ENCODE measurements at places on chromosomes 2 and 18.
A peak's percentile ranks its signal among the peaks of the same experiment; 100 is the strongest.

DNA sequence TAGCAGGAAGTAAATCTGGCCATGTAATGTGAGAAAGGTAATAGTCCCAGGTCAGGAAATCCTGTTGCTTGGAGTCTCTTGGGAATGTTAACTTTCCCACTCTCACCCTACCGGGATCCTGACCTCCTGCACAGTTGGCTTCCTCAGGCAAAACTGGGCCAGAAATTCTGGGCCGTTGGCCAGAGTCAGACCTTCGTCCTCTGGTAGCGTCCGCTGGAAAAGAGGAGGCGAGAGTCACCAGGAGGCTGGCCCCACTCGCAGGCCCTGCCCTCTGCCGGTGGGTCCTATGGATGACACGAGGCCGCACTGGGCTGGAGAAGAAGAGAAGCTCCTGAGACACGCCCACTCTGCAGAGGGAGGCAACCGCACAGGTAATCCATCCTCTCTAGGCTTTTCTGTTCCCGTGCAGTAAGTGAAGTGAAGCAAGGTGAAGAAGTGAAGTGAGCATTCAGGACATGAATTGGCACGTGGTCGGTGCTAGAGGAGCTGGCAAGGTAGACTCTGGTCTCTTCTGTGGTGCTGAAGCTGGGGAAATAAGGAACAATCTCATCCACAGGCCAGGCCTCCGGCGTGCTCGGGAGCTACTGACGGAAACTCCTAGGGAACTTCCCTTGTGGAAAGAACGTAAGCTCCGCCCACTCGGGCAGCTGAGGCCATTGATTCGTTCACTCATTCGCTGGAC lies 182.7 kb upstream of the GLI2 start:
- DNase-seq = peak; percentile 84

GRCh38 chr2:241956521-241957110 lies 87.1 kb downstream of the RTP5 start:
- DNase-seq = no peak

DNA sequence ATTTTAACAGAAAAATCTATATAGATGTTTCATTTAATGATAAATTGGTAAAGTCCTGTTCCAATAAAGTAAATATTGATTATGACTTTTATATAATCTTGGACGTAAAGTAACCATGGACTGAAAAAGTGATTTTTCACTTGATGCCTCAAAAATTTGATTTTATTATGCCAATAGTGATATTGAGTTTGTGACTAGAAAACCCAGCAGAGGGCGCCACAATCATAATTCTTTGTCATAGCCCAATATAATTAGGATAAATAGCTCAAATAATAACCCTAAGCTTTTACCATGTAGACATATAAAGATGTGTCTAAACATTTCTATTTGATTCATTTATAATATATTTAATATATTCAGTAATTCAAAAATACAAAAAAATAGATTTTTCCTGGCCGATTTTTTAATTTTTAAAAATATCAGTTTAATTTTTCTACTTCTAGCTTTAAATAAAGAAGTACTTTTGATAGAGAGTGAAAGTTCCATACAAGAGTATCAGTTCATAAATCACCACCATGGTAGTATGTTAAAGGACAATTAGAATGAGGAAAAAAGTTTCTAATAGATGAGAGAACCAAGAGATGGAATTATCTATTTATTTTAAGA lies 30.7 kb downstream of the CAMKMT start:
- peak; percentile 29 for DNase-seq

- DNase-seq = peak; percentile 79
These were observed 37.1 kb downstream of the ARHGEF4 start for GRCh38 chr2:130873700-130874346.

- DNase-seq = no peak
These were observed 55.1 kb downstream of the ADD2 start for GRCh38 chr2:70712916-70713315.

GRCh38 chr2:29789911-29790485 lies 131.4 kb downstream of the ALK start:
- no peak for DNase-seq

DNA sequence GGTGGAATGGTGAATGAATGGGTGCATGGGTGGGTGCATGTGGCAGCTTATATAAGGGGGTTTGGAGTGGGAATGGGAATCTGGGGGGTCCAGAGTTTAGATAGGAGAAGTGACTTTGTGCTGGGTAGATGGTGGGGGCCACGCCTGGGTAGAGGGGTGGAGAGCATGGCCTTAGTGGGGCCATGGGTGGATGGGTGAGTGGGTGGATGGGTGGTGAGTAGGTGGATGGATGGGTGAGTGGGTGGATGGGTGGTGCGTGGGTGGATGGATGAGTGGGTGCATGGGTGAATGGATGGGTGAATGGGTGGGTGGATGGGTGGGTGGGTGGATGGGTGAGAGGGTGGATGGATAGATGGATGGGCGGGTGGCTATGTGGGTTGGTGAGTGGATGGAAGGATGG lies 53.9 kb downstream of the MYO7B start:
- no peak for DNase-seq

DNA sequence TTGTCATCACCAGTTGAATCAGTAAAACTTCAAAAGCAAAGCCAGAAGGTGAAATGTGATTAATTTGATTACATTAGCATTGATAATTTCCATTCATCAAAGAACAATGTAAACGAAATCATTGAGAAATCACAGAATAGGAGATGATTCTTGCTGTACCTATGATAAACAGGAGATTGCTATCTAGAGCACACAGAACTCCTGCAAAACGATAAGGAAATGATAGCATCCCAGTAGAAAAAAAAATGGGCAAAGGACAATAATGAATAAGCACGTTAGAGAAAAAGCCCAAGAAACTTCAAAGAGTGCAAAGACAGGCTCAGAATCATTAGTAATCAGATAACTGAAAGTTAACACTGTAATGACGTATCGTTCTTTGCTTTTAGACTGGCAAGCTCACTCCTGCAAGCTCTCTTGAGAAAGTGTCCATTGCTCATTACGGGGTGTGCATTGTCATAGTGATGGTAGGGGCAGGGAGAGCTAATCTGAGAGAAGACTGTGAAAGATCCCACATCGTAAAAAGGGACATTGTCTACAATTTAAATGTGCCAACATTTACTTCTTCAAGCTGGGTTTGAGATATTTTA lies 143.6 kb downstream of the SPP2 start:
- no peak for DNase-seq

DNA sequence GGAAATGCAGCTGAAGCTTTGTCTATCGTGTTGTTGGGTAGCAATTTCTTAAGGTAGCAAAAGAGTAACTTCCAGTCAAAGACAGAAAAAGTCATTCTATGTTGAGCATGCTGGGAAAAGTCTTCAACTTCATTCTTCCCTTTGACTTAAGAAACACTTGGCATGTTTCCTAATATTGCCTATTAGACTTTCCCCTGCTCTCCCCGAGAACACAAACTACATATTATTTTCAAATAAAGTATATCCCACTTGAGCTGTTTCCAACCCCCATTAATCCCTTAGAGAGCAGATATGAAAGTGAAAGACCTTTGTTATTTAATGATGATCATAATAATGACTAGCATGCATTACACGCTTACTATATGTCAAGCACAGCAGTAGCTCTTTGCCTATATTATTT lies 136.0 kb upstream of the SPOPL start:
- DNase-seq = no peak

- DNase-seq = no peak
These were observed 118.5 kb downstream of the BAZ2B start for GRCh38 chr2:159497847-159498246.

DNA sequence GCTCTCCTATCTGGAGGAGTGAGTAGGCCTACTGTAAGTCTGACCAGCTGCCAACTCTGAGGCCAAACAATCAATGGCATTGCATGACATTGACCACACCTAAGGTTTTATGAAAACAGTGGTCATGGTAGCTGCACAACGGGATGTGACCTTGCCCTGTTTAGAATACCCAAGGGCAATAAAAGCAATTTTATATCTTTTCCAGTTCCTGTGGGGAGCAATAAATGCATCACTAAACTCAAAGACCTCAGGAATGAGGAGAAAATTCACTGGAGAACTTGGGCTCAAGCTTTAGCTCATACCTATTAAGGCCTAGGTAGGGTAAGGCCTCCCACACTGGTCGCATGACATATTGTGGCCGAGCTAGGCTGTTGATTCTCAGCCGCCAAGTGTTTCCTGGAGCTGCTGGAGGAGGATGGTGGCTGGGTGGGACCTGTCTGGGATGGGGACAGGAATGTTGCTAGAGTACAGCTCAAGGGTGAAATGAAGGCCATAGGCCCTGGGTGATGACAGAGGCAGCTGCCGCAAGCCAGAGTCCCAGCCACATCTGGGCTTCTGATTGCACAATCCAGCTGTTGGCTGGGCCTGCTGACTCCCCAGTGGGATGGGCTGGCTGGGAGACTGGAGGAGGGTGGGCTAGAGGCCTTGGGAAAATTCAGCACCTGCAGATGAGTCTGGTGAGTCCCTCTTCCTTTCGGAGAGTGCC lies 313.7 kb downstream of the CYP26B1 start:
- peak; percentile 24 for DNase-seq

Data from transverse colon (tissue), 4 donors.